ENCODE measurements at places on chromosomes 7 and 10.

DNA sequence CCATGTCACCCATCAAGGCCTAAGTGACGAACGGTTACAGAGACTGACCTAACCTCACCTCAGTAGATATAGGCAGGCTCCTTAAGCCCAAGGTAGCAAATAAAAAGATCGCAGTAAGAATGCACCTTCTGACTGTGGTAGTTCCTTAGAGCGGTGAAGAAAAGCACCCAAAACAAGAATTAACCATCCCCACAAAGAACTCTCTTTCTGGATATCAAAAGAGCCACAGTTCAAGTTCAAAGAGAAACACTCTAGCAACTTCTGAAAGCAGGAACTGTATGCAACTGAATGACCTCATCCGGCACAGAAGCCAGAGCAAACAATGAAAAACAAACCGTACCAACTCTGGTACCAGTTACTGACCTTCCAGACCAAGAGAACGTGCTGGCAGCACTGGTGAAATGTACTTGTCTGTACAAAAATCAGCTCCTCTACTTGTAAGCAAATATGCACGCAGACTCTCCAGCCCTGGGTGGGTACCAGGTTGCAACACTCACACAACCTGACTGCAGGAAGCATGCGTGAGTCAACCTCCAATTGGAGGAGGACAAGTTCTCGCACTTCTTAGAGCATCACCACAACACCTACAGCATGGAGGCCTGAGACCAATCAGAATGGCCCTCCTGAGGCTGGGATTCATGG lies 202.7 kb downstream of the FAM107B start:
- peak; percentile 75 for DNase-seq

DNA sequence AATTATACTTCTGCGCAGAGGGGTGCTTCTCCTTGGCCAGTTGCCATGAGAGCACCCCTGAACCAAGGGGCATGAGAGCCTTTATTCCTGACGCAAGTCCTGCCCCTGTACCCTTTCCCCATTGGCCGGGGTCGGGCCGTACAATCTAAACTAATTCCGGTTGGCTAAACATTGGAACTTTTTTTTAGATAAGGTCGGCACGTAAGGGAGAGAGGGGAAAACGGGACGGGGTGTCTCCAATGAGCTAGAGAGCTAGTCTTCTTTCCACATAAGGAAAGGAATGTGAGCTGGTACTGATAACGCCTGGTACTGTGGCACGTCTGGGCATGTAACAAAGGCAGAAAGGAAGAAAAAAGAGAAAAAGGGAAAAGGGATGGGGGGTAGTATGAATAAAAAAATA lies 96.9 kb downstream of the CD36 start:
- no peak for DNase-seq

DNA sequence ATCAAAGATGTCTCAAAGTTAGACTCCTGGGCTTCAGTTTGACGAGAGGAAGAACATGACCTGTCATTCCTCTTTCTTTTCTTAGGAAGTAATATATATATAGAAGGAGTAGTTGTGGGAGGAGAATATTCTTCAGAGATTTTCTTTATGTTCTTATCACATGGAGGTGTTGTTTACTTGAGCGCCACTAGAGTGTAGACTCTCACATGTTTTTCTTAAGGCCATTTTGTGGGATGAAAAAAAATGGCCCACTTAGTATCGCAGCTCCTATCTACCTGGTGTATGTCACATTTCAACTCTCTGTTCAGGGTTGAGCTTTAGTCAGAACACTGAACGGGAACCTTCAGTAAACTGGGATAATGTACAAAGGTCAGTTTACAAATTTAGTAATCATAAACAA lies 645.2 kb downstream of the PHTF2 start:
- DNase-seq: no peak

DNA sequence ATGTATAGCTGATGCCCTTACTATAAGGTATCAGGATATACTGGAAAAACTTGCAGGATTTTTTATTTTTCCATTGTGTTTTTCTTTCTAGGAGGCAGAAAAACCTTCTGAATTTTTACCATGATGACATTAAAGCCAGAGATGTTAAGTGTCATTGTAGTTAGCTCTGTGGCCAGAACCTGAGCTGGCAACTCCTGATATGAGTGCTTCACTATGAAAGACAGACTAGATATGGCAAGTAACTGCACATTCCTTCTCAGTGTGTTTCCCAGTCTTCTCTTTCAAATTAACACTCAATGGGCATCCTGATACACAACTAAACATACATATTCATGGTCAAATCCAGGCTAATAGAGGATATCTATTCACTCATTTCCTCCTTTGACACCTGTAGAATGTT lies 166.2 kb downstream of the CTTNBP2 start:
- DNase-seq: no peak

DNA sequence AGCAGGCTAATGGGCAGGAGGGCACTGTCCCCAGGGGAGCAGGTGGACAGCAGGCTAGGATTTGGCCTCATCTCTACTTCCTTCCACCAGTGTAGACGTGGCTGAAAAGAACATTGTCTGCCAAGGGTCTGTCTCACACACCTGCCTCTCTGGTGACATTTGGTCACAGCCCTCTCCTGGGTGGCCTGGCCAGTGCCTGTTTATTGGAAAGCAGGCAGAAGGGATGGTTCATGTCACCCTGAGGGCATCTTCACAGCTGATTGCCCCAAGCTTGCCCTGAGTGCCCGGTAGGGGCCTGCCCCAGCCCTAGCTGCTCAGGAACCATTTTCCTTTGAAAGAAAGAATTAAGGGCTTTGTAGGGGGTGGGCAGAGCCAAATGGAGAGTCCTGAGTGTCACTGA lies 138.7 kb downstream of the C10orf105 start:
- no peak for DNase-seq

GRCh38 chr7:72326365-72326764 lies 85.8 kb downstream of the CALN1 start:
- DNase-seq: no peak

GRCh38 chr7:44114586-44115310 lies 8.6 kb downstream of the POLD2 start:
- DNase-seq: no peak

- peak; percentile 10 for DNase-seq
Observed at GRCh38 chr10:42551582-42552187, 86.7 kb downstream of the ZNF33B start.

DNA sequence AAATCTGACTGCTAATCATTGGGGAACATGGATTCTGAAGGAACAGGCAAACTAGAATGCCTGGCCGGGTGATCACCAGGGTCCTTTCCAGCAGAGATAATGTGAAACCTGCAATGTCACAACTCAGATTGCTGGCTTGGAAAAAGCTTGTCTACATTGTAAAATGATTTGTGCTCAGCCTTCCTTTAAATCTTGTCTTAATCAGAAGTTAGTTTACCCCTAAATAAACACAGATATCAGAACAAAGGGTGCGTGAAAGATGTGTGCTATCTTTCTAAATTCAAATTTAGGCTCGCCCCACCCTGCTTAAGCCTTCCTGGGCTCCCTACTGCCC lies 26.3 kb downstream of the COBL start:
- no peak for DNase-seq

- DNase-seq: peak; percentile 35
Observed at GRCh38 chr10:73759512-73760115, 15.4 kb downstream of the SEC24C start.

DNA sequence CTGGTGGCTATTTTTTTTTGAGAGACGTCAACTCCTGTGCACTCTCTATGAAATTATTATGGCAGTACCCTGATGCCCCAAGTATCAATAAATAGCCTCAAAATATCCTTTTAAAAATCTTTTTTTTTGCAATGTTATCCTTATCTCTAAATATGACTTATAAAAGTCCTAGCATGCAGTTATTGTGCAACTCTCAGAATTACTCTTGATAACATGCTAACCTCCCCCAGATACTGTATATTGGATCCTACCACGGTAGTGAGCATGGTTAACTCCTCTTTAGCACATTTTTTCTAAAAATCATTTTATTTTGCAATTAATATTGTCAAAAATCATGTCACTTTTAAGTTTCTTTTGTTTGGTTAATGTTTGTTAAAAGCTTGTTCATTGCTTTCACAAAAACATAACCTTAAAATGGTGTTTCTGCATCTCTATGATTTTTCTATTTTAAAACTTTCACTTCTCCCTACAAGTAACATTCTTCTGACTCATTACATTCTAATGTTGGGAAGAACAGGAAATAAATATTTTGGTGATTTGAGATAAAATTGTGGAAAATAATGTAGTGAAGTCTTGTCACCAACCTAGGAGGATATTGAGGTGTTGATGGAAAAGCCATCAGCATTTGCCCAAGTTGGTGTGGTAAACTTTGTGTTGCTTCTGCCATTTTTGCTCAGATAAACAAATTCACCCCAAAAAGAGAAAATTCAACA lies 42.1 kb upstream of the ADRA2A start:
- DNase-seq: no peak

DNA sequence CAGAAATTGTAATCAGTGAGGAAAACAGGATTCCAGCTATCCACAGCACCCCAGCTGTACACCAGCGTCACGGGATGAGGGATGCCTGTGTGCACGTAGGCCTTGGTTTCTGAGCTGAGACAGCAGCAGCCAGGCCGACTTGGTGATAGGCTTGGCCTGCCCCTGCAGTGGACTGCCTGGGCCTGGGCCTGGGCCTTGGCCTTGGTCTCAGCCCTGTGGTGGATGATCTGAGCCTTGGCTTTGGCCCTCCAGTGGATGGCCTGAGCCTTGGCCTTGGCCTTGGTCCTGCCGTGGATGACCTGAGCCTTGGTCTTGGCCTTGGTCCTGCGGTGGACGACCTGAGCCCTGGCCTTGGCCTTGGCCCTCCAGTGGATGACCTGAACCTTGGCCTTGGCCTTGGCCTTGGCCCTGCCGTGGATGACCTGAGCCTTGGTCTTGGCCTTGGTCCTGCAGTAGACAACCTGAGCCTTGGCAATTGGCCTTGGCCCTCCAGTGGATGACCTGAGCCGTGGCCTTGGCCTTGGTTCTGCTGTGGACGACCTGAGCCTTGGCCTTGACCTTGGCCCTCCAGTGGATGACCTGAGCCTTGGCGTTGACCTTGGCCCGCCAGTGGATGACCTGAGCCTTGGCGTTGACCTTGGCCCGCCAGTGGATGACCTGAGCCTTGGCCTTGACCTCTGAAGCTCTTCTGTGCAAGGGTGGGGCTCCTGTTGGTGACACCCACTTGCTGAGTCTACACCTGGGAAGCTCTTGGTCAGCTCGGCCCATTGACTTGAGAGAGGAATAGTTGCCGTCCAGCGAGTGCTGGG lies 93.8 kb downstream of the CUX1 start:
- DNase-seq: no peak

DNA sequence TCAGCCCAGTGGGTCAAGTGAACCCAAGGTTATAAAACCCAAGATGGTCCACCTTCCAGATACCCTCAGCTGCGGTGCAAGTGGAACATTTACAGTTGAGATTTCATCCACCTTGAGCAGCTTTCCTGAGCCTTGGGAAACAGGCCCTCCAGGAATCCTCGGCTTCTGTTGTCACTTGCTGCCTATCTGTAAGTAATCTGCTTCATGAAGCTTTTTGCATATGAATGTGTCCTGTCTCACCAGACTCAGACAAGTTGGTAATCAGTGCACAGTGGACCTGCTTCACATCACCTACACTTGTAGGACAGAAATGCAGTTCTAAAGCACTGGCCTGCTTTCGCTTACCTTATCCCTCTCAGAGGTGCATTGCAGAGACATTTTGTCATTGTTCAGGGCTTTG lies 80.3 kb downstream of the FAM185A start:
- no peak for DNase-seq

GRCh38 chr10:48501787-48502771 lies 102.8 kb downstream of the ARHGAP22 start:
- no peak for DNase-seq

DNA sequence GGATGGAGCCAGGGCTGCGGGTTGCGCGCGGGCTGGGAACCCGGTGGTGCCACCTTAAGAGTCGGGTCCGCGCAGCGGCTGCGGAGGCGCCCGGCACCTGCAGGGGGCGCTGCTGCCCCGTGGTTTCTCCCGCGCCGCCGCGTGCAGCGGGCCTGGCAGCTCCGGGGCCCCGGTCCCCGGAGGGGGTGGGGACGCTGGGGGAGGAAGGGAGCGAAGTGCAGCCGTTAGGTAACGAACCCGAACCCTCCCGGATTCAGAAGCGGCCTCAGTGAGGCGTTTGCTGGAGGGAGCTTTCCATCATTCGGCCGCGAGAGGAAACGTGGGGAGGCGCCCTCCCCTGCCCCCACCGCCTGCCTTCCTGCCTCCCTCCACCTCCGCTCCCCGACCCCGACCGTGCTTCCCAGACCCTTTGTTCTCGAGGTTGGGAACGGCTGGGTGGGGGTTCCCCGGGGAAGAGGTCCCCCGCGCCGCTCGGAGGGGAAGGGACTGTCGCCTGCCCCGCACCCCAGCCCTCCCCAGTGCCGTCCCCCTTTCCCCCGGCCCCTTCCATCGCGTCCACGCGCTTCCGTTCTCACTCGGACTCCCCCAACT lies 29.6 kb downstream of the SKIDA1 start:
- peak; percentile 90 for DNase-seq

DNA sequence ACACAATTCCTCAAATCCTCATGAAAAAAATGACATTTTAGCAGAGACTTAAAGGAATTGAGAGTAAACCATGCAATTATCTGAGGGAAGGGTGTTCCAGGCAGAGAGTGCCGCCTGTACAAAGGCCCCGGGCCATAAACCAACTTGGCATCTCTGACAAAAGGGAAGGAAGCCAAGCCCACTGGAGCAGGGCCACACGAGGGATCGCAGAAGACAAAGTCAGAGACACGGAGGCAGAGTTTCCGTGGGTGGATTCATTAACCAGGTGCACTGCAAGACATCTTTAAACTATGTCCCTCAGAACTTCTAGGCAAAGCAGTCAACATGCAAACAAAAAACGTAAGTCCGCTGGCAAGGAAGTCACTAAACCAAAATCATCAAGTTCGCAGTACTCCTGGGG lies 92.0 kb downstream of the SFMBT2 start:
- no peak for DNase-seq

- no peak for DNase-seq
Observed at GRCh38 chr10:12377658-12378290, 28.4 kb downstream of the CAMK1D start.

- DNase-seq: no peak
Observed at GRCh38 chr10:77909021-77909748, 17.4 kb downstream of the DLG5 start.

Data from activated CD4-positive, alpha-beta T cell treated with anti-CD3 and anti-CD28 coated beads for 48 hours (primary cell).